ENCODE measurements at places on chromosomes 5 and 9. TPM values are rescaled to one million over a fixed set of nuclear protein-coding genes. Genes with fewer than 3 reads are reported as not detected.
A peak's percentile ranks its signal among the peaks of the same experiment; 100 is the strongest.

- no peaks in the 10 kb centered on the region for H3K36me3 ChIP-seq
- H3K27ac ChIP-seq, result peak overlapping the region; percentile 53
Observed at GRCh38 chr9:19925674-19926503, 137.1 kb upstream of the SLC24A2 start.

- H3K27ac ChIP-seq, result no peak overlapping the region
- peaks cover 5% of the 10 kb centered on the region for H3K36me3 ChIP-seq
- 0 out of 2 replicates have a peak, but pooled peaks cover 3% of the 10 kb centered on the region for H3K4me1 ChIP-seq
- no peak overlapping the region for H3K4me3 ChIP-seq
- no peak for DNase-seq
Observed at GRCh38 chr5:177433658-177434217, 7.3 kb downstream of the GRK6 start.

- DNase-seq, result no peak
- no peaks in the 10 kb centered on the region for H3K27me3 ChIP-seq
- peaks cover 5% of the 10 kb centered on the region for H3K4me1 ChIP-seq
- no peak overlapping the region for H3K27ac ChIP-seq
Observed at GRCh38 chr5:154734370-154735248, 20.6 kb upstream of the LARP1 start.

- no peak for DNase-seq
- no peaks in the 10 kb centered on the region for H3K27me3 ChIP-seq
- H3K27ac ChIP-seq, result no peak overlapping the region
Observed at GRCh38 chr9:26334706-26335105, 557.9 kb downstream of the CAAP1 start.

GRCh38 chr9:91177661-91178280, 183.9 kb downstream of the AUH start:
- no peaks in the 10 kb centered on the region for H3K36me3 ChIP-seq
- no peaks in the 10 kb centered on the region for H3K4me1 ChIP-seq
- no peak overlapping the region for H3K27ac ChIP-seq
- DNase-seq, result no peak
- no peak overlapping the region for H3K4me3 ChIP-seq

- no peaks in the 10 kb centered on the region for H3K27me3 ChIP-seq
- H3K4me1 ChIP-seq, result no peaks in the 10 kb centered on the region
- H3K36me3 ChIP-seq, result no peaks in the 10 kb centered on the region
- no peak overlapping the region for H3K4me3 ChIP-seq
- no peak overlapping the region for H3K27ac ChIP-seq
Observed at GRCh38 chr5:97836816-97837215, 653.8 kb upstream of the RIOK2 start.

DNA sequence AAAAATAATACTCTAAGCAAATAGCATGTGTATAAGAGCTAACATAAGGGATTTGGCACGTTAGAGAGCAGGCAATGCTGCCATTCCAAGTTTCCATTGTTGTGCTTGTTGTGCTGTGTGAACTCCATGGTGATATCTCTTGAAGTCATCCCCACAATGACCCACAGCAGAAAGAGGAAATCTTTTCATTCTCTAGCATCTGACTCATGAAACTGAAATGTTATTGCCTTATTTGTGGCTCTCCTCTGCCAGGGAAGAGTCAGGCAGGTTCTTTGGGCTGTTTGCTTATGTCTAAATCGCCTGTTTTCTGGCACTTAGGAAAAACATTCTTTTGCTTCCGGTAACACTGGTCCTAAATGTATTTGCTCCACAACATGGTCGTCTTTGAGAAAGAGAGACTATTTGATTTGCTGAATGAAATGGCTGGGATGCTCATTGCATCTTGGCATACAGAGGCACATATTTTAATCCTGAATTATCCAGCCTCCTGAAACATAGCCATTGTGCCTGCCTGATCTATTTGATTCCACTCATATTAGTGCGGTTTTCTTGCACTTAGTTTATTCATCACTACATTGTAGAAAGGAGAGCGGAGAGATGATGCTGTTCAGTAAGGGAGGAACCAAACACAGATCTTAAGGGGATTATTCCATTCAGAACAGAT, 188.8 kb downstream of the CSNK1G3 start:
- no peaks in the 10 kb centered on the region for H3K4me1 ChIP-seq
- peak; percentile 1 for DNase-seq
- no peaks in the 10 kb centered on the region for H3K27me3 ChIP-seq
- no peak overlapping the region for H3K27ac ChIP-seq
- no peaks in the 10 kb centered on the region for H3K36me3 ChIP-seq
- H3K4me3 ChIP-seq, result no peak overlapping the region

GRCh38 chr5:53785924-53786323, 225.5 kb downstream of the NDUFS4 start:
- no peak overlapping the region for H3K4me3 ChIP-seq
- peaks cover 28% of the 10 kb centered on the region for H3K4me1 ChIP-seq
- H3K27me3 ChIP-seq, result no peaks in the 10 kb centered on the region

DNA sequence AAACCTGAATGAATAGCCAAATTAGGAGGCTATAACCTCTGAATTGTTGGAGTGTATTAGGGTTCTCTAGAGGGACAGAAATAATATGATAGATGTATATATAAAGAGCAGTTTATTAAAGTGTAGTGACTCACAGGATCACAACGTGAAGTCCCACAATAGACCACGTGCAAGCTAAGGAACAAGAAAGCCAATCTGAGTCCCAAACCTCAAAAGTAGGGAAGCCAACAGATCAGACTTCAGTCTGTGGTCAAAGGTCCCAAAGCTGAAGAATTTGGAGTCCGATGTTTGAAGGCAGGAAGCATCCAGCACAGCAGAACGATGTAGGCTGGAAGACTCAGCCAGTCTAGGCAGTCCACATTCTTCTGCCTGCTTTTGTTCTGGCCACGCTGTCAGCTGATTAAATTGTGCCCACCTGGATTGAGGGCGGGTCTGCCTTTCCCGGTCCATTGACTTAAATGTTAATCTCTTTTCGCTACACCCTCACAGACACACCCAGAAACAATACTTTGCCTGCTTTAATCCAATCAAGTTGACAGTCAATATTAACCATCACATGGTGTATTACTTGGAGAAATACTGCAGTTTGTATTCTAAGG, 550.6 kb downstream of the CDH10 start:
- no peak overlapping the region for H3K27ac ChIP-seq
- H3K4me1 ChIP-seq, result no peaks in the 10 kb centered on the region
- no peak overlapping the region for H3K4me3 ChIP-seq
- no peak for DNase-seq

DNA sequence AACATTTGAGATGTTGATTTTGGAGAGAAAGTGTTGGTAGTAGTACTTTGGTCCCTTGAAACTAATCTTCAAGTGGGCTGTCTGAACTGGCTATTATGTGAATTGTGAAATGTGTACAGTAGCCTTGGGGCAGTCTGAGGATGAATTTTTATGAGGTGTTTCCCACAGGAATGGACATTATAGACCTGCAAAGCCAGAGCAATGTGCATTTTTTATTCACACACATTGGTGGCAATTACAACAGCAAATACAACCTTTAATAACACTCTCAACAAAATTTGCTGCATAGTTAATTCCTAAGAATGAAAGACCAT, 147.0 kb downstream of the PAM start:
- peaks cover 6% of the 10 kb centered on the region for H3K4me1 ChIP-seq
- H3K4me3 ChIP-seq, result no peak overlapping the region
- no peaks in the 10 kb centered on the region for H3K27me3 ChIP-seq

The SEMA6A gene
- total RNA-seq, result 26.3 TPM

DNA sequence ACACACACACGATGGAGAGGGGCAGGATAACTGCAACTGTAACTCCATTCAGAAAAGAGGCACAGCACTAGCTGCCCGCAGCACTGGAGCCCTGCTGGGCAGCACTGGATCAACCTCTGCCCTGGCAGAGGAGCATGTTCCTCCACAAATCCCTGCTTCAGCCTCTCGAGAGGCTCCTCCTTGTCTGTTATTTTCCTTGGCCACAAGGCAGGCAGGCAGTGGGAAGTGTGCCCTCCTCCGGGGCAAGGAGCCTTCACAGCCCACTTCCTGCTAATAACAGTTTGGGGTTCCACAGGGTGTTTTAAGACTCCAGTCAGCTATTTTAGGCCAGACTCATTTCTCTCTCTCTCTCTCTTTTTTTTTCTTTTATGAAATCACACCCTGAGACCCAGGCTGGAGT, 11.8 kb downstream of the FXN start:
- no peak overlapping the region for H3K4me3 ChIP-seq
- DNase-seq, result no peak
- H3K27ac ChIP-seq, result no peak overlapping the region
- H3K27me3 ChIP-seq, result no peaks in the 10 kb centered on the region

GRCh38 chr9:71329873-71330272, 208.5 kb upstream of the TRPM3 start:
- no peaks in the 10 kb centered on the region for H3K4me1 ChIP-seq
- no peak for DNase-seq
- H3K27me3 ChIP-seq, result no peaks in the 10 kb centered on the region
- no peak overlapping the region for H3K4me3 ChIP-seq

- no peak overlapping the region for H3K4me3 ChIP-seq
- DNase-seq, result no peak
- H3K36me3 ChIP-seq, result no peaks in the 10 kb centered on the region
- H3K27me3 ChIP-seq, result no peaks in the 10 kb centered on the region
- peaks cover 15% of the 10 kb centered on the region for H3K4me1 ChIP-seq
Observed at GRCh38 chr9:85117831-85118230, 448.3 kb downstream of the NTRK2 start.

The LRRTM2 gene
- total RNA-seq, result not detected

The ZNG1A gene
- total RNA-seq, result 34.2 TPM

DNA sequence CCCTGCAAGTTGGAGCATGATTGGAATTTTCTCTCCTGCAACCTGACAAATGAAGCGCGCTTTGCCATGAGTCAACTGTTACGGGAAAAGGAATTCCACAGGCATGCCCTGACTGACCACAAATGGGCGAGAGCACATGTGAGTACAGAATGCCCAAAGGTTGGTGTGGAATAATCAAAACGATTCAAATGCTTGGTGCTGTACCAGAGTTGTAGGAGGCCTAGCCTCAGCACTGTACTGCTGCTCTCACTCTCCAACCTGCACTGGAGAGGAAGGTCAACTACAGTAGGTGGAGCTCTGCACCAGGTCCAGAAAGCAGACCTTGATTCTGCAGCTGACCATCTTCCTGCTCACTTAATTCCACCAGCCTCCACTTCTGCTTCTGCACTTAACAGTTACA, 406.9 kb upstream of the ACTBL2 start:
- no peak overlapping the region for H3K4me3 ChIP-seq
- no peak overlapping the region for H3K27ac ChIP-seq
- no peaks in the 10 kb centered on the region for H3K4me1 ChIP-seq
- no peaks in the 10 kb centered on the region for H3K36me3 ChIP-seq
- no peaks in the 10 kb centered on the region for H3K27me3 ChIP-seq

The CDH10 gene
- total RNA-seq, result not detected

The MEF2C gene
- total RNA-seq, result 1.5 TPM

DNA sequence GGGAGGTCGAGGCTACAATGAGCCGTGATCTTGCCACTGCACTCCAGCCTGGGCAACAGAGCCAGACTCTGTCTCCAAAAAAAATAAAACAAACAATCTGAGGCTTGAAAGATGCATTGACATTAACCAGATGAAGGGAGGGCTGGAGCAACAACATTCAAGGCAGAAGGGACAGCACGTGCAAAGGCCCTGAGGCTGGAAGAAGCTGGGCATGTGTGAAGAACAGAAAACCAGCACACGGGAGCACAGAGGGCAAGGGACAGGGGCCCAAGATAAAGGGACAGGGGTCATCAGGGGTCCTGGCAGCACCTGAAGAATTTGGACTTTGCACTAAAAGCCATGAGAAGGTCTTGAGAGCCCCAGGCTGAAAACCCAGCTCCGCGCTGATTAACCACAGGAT, 3.3 kb downstream of the PTGES start:
- peak overlapping the region; percentile 76 for H3K27ac ChIP-seq
- H3K4me1 ChIP-seq, result peaks cover 27% of the 10 kb centered on the region
- H3K4me3 ChIP-seq, result no peak overlapping the region
- peak; percentile 30 for DNase-seq

The MARCHF3 gene
- 0.61 TPM for total RNA-seq

DNA sequence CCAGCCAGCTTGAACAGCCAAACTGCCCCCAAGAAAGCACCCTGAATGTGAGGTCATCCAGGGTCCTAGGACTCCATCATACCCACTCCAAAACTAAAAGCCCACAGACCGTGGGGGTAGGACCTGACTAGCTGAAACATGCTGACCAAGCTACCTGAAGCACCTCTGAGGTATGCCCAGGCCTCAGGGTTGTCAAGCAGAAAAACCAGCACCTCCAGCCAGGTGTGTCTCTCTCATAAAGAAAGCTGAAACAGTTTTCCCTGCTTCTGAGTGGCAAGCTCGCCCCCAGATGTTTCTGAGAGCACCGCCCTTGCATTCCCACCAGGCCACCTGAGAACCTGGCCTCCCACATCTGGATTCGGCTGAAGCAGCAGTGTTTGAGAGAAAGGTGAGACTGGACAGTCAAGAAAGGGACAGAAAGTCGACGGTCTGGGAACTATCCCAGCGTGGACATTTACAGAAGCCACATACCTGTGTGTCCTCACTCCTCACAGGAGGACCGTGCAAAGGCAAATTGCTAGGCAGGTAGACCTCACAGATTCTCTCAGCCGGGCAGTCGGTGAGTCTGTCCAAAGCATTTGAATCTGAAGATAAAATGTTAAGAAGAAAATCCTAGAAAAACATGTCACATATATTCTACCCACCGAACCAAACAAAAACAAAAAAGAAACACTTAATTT, 155.6 kb upstream of the RASEF start:
- H3K4me1 ChIP-seq, result 0 out of 2 replicates have a peak, but pooled peaks cover 9% of the 10 kb centered on the region
- H3K27ac ChIP-seq, result no peak overlapping the region
- no peaks in the 10 kb centered on the region for H3K36me3 ChIP-seq
- no peaks in the 10 kb centered on the region for H3K27me3 ChIP-seq
- no peak overlapping the region for H3K4me3 ChIP-seq

- H3K4me1 ChIP-seq, result no peaks in the 10 kb centered on the region
- no peaks in the 10 kb centered on the region for H3K36me3 ChIP-seq
- no peak overlapping the region for H3K4me3 ChIP-seq
- no peaks in the 10 kb centered on the region for H3K27me3 ChIP-seq
Observed at GRCh38 chr9:32413424-32413823, 29.0 kb downstream of the ACO1 start.

DNA sequence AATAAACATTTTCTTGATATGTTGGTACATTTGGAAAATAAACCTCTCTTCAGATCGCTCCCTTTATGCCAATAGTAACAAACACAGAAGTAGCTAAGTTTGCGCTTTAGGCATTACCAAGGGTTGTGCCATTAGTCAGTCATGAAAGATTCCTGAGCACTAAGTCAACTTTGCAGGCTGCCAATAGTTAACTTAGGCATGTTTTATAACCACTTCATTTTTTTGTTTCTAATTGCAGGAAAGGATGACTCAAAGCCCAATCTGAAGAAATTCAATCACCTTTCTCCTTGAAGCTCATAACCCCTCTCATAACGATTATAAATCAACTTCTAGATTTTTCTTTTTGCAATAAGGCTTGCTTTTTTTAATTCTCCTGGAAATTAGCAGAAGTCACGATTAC, 517.0 kb downstream of the AGTPBP1 start:
- no peaks in the 10 kb centered on the region for H3K27me3 ChIP-seq
- H3K4me3 ChIP-seq, result no peak overlapping the region
- H3K36me3 ChIP-seq, result no peaks in the 10 kb centered on the region
- no peak overlapping the region for H3K27ac ChIP-seq
- no peaks in the 10 kb centered on the region for H3K4me1 ChIP-seq
- DNase-seq, result no peak

GRCh38 chr5:18433336-18433735, 799.1 kb downstream of the TAF11L14 start:
- no peaks in the 10 kb centered on the region for H3K36me3 ChIP-seq
- no peak overlapping the region for H3K27ac ChIP-seq
- H3K4me3 ChIP-seq, result no peak overlapping the region
- H3K4me1 ChIP-seq, result no peaks in the 10 kb centered on the region
- no peak for DNase-seq
